ENCODE measurements at places on chromosomes 12 and 14.

DNA sequence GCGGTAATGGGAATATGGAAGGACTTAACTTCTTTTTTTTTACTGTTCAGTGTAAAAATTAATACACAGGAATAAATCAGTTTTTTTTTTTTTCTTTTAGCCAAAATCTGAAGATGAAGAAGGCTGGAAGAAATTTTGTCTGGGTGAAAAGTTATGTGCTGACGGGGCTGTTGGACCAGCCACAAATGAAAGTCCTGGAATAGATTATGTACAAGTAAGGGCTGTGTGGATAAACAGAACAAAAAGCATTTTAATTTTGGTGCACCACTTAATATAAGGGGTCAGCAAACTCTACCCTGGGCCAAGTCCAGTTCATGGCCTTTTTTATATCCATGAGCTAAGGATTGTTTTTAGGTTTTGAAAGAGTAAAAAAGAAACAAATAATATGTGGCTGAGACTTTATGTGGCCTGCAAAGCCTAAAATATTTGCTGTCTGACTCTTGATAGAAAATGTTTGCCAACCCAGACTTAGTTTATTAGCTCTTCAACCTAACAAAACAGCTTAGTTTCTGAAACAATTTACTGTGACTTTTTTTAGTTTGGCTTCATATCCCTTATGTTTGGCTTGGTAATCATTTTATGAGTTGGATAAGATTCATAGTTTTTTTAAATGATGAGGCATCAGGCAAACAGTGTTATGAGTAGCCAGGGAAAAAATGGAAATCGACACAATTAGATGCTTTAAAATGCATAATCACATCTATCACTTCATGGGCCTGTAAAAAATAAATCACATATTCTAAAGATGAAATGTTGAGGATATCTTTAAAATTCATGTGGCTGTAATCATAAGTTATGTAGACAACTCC is 8.4 kb downstream of the GEMIN2 start:
- DNase-seq: no peak

- no peak for DNase-seq
Measured at GRCh38 chr12:66925083-66925482, 246.2 kb upstream of the GRIP1 start.

- no peak for DNase-seq
Measured at GRCh38 chr14:32567543-32568384, 238.7 kb downstream of the AKAP6 start.

DNA sequence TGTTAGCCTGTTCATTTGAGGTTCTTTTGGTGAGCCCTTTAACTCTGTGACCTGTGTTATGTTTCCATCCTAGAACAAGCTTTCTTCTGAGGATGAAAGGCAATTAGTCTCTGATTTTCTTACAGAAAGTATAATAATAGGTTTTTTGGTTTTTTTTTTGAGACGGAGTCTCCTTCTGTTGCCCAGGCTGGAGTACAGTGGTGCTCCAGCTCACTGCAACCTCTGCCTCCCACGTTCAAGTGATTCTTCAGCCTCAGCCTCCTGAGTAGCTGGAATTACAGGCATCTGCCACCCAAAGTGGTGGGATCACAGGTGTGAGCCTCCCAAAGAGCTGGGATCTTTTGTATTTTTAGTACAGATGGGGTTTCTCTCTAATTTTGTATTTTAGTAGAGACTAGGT is 52.7 kb upstream of the SYNE2 start:
- no peak for DNase-seq

GRCh38 chr12:67981287-67982162 is 7.7 kb upstream of the IFNG-AS1 start:
- DNase-seq: no peak

GRCh38 chr14:60002819-60003492 is 83.0 kb downstream of the LRRC9 start:
- DNase-seq: no peak

DNA sequence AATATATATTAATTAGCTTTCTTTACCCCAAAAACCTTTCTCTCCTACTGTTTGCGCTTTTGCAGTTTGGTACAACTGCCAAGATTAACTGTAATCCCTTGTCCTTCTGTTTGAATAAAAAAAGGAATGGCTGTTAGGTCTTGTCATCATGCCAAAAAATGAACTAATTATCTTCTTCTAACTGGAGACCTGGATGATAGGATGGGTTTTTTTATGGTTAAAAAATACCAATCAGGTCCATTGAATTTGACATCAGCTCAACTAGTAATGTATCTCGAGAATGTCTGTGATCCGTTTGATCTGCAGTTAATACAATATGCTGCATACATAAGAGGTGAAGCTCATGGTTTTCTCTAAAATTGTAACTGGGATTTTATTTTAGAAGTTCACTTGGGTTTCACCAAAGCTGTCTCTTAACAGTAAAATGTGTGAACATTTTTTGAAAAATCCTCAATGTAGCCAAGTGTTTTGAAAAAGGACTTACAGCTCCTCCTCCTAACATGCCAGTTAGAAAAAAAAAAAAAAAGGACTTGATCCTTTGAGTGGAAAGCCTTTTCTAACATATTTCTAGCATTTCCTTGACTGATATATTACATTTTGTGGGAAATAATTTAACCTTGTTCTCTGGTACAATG is 96.8 kb downstream of the SRGAP1 start:
- DNase-seq: no peak

DNA sequence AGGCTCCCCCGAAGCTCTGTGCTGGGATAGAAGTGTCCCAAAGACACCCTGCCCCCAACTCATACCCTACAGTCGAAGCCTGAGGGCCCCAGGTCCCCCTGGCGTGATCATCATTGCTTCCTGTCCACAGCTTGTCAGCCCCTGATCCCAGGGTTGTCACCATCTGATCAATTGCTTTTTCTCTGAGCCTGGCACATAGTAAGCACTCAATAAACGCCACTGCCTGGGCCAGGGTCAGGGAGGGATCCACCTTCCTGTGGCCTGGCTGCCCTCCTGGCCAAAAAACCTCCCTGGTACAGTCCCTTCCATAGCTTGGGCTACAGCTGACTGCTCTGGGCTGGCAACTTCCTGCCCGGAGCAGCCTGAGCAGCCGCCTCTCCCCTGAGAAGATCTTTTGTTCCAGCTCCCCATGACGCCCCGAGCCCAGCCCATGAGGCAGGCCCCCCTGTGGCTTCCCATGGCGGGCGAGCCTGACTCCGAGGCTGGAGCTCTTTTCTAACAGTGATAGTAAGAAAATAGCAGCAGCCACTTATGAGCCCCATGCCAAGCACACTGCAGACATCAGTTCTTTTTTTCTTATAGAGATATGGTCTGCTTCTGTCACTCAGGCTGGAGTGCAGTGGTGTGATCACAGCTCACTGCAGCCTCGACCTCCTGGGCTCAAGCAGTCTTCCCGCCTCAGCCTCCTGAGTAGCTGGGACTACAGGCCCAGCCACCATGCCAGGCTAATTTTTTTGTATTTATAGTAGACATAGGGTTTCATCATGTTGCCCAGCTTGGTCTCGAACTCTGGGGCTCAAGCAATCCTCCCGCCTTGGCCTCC is 6.5 kb downstream of the SH2B3 start:
- DNase-seq: no peak

GRCh38 chr12:49161092-49161795 is 27.6 kb downstream of the TUBA1A start:
- DNase-seq: no peak

DNA sequence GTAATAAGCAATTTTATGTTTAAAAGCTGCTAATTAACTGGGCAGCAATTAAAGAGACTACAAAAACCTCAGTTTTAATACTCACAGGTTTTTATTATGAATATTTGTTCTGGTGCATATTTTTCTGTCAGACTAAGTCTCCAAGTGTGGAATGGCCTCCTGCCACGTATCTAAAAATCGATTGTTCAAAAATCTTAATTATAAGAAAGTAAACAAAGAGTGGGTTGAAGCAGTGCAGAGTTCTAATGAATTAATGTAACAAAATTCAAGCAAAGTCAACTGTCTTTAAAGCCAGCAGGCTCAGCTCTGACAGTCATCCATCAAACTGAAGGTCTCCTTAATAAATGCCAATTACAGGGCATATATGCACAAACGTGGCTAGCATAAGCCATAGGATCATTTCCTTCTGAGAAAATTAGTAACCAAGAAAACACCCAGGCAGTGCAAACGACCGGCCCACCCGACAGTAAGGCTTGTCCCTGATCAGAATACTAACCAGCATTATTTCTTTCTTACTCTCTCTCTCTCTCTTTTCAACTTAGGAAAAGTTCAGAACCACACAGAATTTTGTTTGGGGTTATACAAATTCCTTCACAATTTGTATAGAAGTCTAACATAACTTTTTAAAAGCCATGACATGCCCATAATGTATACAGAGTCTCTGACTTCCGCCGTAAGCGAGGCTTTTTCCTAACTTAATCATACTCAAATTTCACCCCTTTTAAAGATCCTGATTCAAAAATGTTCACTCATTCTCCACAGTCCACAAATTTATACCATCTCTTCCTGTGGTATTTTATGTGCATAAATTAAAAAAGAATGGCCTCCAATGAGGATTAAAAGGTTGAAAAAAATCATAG is 83.8 kb downstream of the SLC25A21 start:
- DNase-seq: no peak

DNA sequence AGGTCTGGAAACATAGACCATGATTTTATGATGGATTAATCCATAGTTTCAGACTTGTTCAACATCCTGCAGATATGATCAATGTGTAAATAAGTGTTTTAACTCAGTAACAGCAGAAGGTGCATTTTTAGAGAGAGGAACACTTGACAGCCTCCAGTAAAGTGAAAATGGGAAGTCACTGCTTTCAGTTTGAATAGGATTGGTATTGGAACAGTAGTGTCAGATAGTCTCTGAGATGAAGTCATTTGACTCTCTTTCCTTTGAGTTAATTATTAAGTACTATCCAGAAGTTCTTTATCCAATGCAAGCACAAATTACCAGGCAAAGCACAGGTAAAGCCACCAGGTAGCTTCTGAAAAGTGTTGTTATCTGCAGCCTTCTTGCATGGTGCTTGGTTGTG is 14.5 kb upstream of the NAV3 start:
- DNase-seq: no peak

- DNase-seq: no peak
Measured at GRCh38 chr14:93133464-93133863, 17.7 kb upstream of the ITPK1 start.

- no peak for DNase-seq
Measured at GRCh38 chr12:4813741-4814140, 93.5 kb downstream of the GALNT8 start.

GRCh38 chr12:26148291-26148690 is 23.5 kb upstream of the BHLHE41 start:
- DNase-seq: no peak

DNA sequence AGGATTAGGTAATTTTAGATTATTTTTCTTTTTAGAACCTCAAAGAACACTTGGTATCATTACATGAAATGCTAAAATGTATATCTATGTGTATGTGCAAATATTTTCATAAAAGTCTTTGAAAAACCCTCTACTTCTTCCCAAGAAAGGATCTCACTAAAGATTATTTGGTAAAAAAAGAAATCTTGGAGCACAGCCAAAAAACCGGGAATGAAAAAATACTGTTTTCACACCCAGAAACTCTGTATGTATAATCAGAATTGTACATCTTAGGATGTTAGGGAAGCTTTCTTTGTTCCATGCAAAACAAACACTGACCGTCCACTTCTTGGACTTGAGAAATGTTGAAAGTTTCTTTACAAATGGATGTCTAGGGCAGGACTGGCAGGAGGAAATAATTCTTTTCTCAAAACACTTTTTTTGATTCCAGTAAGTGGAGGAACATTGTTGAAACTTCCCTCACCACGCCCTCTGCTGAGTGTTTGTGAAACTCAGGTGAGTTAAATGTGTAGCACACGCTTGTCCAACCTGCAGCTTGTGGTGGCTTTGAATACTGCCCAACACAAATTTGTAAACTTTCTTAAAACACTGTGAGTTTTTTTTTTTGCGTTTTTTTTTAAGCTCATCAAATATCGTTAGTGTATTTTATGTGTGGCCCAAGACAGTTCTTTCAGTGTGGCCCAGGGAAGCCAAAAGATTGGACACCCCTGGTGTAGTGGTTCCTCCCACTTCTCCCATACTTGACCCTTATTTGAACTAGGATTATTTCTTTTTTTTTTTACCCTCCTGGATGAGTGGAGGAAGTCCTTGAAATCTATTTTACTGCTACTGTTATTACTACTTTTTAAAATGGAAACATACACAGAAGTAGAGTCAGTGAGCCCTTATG is 26.6 kb downstream of the FBXO34 start:
- no peak for DNase-seq

GRCh38 chr12:31736472-31736871 is 7.7 kb upstream of the AMN1 start:
- no peak for DNase-seq

- no peak for DNase-seq
Measured at GRCh38 chr12:93108985-93109384, 179.9 kb upstream of the EEA1 start.

DNA sequence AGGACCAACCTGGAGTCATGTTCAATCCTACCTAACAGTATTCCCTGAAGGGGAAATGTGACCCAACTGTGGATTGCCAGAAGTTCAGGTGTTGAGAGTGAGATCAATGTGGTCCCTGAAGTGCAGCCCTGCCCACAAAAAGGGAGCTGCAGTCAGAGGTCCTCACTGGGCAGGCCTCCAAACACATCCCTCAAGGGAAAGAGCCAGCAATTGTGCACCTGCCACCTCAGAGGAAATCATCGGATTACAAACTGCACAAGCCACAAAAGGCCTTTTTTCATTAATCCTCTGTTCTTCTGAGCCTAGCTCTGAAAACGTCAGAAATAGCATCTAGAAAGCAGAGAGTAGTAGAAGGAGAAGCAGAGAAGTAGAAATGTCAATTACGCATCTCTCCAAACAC is 10.8 kb upstream of the MDM1 start:
- no peak for DNase-seq

DNA sequence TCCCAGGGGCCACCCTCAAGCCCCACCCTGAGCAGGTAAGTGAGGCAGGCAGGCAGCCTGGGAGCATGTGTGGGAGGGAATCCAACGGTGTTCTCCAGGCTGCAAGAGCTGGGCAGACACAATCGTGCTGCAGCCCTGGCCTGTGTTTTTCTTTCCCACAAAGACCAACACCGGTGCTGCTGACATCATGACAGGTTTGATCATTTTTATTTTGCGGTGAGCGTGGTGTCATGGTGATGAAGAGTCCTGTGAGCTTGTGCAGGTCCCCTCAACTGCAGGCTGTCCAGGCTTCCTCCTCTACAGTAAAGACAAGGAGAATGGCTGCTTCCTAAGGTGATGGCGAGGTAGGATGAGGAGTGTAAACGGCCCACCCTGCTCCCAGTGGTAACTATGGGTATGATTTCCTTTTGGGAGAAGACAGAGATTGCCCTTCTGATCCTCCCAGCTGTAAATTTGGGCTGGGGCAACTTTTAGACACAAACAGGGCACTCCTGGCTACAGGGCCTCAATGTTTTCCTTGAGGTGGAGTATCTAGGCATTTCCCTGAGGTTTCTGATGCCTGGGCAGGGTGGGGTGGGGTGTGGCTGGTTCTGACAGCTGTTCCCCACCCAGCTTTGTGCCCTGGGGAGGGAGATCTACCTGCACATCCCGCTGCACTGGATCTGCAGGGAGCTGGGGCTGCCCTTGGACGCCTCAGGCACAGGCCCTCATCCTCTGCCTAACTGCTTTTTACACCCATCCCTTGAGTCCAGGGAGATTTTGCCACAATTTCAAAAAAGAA is 109.1 kb downstream of the VCPKMT start:
- no peak for DNase-seq

- DNase-seq: no peak
Measured at GRCh38 chr14:91383439-91383838, 34.2 kb downstream of the CCDC88C start.
